Activated CD8-positive, alpha-beta memory T cell treated with anti-CD3 and anti-CD28 coated beads, Interleukin-2, amount 50 U/mL, for 48 hours (primary cell): ENCODE measurements at places on chromosomes 2 and 18.

- DNase-seq: peak; percentile 70
Observed at GRCh38 chr2:44118257-44118656, 50.4 kb upstream of the PPM1B start.

DNA sequence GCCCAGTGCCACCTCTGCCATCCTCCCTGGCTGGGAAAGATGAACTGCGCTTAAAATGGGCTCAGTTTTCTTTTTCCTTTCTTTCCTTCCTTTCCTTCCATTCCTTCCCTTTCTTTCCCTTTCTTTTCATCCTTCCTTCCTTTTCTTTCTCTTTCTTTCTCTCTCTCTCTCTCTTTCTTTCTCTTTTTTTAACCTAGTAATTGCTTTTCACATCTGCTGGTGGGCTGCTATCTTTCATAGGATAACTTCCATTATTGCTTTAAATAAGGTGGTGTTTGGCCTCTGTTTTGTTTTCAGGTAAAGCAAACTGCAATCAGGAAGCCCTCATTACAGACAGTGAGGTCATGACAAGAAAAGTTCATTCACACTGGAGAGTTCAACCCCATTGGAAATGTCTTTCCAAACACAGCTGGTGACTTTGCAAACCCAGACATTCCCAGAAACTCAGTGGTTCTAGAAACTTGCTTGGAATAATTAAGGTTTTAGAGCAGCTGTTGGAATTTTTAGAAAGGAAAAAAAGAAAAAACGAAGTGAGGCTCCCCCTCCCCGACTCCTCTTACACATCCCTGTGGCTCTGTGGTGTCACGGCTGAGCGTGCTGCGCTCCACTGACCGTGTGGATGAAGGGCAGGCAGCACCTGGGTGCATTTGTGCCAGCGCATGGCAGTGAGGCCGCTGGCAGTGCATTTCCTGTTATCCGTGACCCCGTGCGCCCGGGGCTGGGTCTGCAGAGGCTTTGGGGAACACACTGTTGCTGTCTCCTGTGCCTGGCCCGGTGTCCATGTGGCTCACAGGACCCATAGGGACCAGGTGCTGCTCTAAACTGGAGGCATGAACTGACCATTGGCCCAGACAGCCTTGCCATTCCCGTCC, 76.9 kb downstream of the MBP start:
- no peak for DNase-seq

DNA sequence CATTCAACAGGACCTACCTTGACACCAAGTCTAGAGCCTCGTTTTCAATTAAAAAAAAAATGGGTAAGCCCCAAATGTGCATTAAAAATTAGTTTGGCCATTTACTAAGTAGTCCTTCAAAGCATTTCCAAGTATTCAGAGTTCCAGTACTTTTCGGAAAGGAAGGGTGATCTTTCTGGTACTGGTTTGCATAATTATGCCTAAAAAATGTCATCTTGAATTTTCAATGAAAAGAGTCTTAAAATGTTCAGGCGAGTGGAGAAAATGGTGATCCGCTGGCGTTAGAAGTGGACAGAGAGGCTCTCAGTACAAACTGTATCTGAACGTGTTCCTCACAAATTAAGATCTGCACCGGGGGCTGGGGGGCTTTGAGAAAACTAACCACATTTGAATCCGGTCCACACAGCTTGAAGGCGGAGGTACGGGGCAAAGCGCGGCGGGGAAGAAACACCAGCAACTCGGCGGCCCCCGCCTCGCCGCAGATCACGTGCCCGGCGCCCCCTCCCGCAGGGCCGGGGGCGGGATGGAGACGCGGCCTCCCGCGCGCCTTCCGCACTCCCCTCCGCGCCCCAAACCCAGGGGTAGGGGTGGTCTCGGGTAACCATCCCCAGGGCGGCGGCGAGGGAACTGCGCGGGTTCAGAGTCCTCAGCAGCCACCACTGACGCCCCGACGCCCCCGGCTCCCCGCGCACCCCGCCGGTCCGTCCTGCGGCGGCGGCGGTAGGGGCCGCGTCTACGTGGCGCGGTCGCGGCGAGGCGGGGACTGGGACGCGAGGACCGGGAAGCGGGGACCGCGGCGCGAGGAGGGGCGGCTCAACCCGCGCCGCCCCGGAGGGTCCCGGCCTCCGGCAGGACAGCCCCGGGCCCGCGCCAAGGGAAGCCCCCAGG, 564 bp downstream of the LPIN2 start:
- no peak for DNase-seq

- no peak for DNase-seq
Observed at GRCh38 chr2:181746844-181747243, 66.5 kb upstream of the NEUROD1 start.

DNA sequence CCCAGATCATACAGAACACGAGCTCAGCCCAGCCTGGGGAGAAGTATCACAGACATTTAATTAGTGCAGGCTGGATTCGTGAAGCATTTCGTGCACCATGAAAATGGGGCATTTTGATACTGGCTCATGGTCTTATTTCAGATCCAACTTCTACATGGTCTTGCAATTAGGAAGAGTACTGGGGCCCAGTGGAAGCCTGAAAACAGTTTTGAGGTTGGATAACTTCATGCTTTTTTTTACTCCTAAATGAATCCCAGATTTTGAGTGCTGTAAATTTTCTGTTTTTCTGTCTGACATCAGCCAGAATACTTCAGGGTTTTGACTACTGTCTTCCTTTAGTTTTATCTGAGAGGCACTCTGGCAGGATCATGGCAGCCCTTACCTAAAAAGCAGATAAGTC, 160.1 kb downstream of the GFPT1 start:
- no peak for DNase-seq

DNA sequence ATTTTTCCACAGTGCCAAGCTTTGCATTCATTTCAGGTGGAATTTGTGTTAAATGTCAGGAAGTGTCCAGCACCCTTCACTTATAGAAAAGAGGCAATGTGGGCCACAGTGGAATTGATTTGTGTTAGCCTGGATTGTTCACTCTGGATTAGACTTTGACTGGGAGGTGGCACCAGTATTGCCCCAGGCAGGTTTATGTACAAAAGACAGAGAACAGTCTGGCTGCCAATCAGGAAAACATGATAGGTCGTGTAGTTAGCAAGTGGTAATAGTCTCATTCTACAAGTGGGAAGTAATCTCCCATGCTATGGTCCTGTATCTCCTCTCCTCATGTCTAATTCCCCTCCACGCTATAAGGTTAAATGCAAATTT, 45.6 kb downstream of the RAB27B start:
- no peak for DNase-seq

GRCh38 chr2:63675026-63675425, 86.3 kb downstream of the MDH1 start:
- no peak for DNase-seq

- no peak for DNase-seq
Observed at GRCh38 chr2:131724019-131724418, 196.3 kb downstream of the CCDC74A start.
